Epithelial cell of esophagus (primary cell): ENCODE measurements at places on chromosomes 1 and 21.
A peak's percentile ranks its signal among the peaks of the same experiment; 100 is the strongest.

DNA sequence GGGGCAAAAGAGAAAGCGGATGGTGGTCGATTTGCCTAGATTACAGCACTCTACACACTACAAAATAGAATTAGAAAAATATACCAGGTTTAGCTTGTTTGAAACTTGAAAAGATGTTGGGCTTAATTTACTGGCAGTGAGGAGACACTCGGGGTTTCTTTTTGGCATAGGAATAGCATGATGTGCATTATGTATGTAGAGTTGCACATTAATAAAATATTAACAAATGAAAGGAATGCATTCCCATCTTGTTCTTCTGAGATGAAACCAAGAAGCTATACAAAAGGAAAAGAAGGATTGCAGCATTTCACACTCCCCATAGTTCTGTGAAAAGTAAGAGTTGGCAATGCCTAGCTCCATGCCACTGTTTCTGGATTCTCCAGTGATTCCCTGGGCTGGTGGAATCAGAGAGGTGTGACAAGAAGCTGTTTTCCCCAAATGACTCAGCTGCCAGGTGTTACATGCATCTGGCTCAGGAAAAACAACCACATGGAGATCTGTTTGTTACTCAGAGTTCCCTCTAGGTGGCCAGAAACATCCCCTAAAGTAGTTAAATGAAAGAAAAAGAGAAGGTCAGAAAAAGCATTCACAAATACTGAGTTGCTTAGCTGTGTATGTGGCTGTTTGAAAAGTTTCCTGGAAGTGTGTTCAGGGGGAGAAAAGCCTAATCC lies 115.6 kb downstream of the UCK2 start:
- DNase-seq = peak; percentile 51

DNA sequence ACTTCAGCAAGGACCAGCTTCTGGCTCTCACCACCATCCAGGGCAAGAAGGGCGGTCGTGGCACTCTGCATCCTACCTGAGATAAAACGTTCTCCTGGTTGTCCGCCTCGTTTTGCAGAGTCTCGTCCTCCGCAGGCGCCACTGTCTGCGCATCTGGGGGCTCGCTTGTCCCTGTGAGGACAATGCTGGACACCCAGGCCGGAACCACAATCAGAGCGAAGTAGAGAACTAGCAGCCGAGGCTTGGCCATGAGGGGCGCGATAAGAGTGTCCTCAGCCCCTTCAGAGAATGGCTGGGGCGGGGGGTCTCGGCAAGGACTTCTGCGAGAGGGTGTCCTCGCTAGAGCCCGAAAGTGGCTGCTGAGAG lies 505 bp downstream of the OLFML2B start:
- no peak for DNase-seq

DNA sequence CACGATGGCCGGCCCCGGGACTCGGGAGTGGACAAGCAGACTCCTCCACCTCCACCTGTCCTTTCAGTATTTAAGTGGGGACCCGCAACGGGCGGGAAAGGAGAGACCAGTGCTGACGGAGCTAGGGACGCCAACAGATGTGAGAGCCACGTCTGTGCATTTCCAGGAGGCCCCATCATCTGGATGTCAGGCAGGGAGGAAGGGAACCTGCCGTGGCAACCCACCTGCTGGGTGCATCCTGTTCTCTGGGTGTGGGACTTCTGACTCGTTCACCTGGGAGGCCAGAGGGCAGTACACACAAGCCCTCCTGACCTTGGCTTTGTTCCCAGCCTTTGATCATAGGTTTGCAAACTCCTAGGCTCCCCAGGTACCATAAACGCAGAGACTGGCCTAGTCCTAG lies 5.6 kb upstream of the PCBP3 start:
- no peak for DNase-seq

DNA sequence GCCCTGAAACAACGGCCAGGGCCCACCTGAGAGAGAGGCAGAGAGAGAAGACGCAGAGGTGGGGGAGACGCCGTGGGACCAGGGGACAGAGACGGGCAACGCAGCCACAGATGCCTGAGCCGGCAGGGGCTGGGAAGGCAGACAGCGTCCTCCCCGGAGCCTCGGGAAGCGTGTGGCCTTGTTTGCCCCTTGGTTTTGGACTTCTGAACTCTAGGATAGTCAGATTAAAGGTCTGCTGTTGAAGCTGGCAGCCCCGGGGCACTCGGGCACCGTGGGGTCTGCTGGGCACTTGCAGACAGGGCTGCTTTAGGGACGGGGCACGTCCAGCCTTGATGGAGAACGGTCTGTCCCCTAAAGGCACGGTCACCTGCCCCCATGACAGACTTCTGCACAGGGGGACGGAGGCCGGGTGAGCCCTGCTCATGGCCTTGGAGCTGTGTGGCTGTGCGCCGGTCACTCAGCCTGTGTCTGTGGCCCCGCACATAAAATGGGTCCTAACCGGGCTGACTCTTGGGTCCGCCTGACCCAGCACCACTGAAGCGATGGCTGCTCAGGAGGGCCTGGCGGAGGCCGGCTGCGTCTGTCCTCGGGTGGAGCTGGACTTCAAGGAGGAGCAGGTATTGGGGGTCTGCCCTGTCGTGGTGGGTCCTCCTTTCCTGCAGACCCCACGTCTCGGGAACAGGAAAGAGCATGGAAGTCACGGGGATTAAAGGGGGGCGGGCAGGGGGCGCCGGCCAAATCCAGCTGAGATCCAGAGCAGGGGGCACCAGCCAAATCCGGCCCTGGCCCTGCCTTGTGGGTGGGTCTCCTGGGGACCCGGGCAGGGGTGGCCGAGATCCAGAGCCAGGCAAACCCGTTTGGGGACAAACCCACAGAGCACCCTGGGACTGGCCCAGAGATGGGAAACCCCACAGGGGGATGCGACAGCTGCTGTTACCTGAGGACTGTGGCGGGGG lies 9.6 kb upstream of the RNF223 start:
- no peak for DNase-seq

GRCh38 chr1:86508583-86508969 lies 38.3 kb upstream of the CLCA4 start:
- no peak for DNase-seq

GRCh38 chr1:48566492-48566891 lies 94.5 kb upstream of the SPATA6 start:
- no peak for DNase-seq

DNA sequence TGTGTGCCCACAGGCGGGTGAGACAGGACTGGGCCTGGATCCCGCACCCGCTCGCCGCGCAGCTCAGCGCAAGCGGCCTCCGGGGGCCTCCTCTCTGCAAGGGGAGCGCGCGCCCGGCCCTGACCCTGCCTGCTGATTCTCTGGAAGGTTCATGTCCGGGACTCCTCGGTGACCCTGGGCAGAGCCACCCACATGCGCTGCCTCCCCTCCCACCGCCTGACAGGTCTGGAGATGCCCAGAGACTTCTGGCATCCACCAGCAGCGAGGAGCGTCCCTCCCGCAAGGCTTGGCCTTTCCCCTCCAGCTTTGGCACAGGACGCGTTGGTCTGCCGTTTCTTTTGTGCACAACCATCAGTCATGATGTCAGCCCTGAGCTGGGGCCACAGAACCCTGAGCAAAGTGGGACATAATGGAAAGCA lies 42.0 kb upstream of the COL6A2 start:
- no peak for DNase-seq

- DNase-seq = no peak
Measured at GRCh38 chr1:79704067-79704466, 697.5 kb upstream of the ADGRL4 start.

GRCh38 chr1:218809625-218810024 lies 364.1 kb upstream of the LYPLAL1 start:
- no peak for DNase-seq

DNA sequence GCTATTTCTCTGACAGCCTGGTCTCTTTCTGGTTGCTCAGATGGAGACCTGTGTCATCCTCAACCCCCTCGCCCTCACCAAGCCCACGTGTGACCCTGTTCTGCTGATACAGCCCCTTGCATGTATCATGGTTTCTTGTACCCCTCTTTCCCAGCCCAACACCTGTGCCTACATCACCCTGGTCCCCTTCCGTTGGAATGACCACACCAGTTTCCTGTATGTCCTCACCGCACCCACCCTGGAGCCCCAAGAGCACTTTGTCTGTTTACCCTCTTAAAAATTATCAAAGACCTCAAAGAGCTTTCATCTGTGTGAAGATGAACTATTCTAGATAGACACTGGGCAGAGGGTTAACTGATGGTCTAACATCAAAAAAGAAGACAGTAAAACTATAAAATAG lies 179.5 kb downstream of the GALNT2 start:
- no peak for DNase-seq

- DNase-seq = no peak
Measured at GRCh38 chr1:107843989-107844388, 121.0 kb downstream of the VAV3 start.

GRCh38 chr1:199877526-199878384 lies 149.8 kb upstream of the NR5A2 start:
- no peak for DNase-seq

- DNase-seq = no peak
Measured at GRCh38 chr1:38092256-38092655, 45.7 kb upstream of the POU3F1 start.

- no peak for DNase-seq
Measured at GRCh38 chr1:3284691-3285090, 169.8 kb upstream of the ARHGEF16 start.

DNA sequence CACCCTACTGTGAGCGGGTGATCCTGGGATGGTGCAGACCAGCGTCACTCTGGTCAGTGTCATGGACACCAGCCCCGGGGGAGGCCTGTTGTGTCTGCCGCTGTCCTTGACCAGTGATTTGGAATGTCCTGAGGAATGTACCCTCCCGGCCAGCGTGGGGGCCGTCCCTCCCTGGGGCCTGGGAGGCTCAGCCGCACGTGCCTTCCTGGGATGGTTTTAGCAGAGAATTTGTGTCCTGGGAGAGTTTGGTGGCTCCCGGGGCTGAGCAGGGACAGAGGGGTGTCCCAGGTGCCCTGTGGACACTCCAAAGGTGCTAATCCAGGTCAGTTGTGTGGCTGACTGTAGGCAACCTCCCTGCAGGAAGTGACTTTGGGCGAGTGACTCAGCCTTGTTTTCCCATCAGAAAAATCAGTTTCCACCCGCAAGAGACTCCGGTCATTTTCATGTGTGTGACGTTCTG lies 6.2 kb downstream of the ARHGEF16 start:
- peak; percentile 28 for DNase-seq

DNA sequence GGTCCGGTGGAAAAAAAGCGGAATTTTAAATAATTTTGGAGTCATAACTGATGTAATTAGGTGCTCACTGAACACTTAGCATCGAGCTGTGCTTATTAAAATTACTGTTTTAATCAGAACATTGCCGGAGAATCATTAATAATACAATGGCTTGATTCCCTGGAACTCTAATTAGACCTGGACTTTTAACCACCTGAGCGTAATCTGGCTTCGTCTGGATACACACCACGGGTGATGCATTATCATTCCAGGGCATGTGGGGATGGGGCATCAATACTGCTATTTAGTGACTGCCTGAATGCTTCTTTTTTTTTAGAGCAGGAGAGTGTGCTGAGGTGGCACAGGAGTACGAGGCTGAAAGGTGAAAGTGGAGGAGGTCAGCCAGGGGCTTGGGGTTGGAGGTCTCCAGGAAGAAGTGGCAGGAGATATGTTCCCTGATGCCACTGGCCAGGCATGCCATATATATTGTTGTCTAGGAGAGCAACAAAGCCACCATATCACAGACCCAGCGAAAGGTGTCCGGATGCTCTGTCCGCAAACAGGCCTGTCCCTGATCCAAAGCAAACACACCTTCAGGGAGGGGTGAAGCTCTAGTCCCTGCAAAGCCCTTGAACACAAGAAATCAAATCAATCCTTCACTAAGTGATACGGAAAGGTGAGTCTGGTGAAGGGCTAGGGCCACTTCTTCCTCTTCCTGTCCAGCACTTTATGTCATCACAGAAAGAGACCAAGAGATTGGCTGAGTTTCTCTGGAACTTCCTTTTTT lies 125.2 kb downstream of the PLXNA2 start:
- DNase-seq = no peak

- peak; percentile 45 for DNase-seq
Measured at GRCh38 chr1:179380299-179380698, 14.5 kb downstream of the AXDND1 start.

GRCh38 chr21:43187715-43188114 lies 18.9 kb downstream of the CRYAA start:
- DNase-seq = no peak
